NAMALWA (cell line): ENCODE measurements at places on chromosomes 7 and 10.

DNA sequence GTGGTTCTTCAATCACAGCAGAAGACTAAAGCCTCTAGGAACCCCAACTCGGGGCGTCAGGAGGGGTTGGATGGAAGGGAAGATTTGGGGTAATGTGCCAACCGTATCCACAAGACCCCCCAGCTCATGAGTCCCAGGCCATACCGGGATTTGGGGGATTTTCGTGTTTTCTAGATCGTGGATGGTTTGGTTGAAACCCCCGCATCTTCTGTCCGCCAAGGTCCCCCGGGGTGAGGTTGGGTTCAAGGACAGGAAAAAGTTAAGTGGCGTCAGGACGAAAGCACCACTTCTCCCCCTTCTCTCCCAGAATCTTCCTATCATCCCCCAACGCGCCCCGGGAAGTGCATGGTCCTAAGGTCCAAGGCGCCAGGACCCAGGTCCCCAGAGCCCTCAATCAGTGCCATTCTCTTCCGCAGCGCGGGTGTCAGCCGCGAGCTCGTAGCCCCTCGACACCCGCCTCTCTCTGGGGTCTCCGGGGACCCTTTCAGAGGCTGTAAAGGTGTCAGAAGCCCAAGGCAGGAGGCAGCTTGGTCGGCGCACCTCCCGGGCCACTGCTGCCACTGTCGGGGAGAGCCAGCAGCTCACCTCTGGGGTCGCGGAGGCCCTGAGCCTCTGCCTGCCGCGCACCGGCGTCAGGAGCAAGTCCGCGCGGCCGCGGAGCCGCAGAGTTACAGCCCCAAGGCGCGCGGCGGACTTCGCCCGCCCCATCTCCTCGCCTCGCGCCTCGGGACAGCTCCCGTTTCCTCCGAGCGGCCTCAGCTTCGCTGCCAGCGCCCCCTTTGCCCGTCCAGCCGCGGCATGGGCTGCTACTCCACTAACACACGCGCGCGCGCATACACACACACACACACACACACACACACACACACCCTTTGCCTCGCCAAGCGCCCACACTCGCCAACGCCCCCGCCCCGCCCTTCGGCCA lies 1.5 kb downstream of the MKX start:
- DNase-seq, result no peak

GRCh38 chr10:49257154-49257553 lies 41.8 kb upstream of the C10orf71 start:
- peak; percentile 17 for DNase-seq

GRCh38 chr7:123665157-123665556 lies 9.5 kb downstream of the LMOD2 start:
- no peak for DNase-seq

GRCh38 chr7:133904776-133905175 lies 222.4 kb upstream of the LRGUK start:
- DNase-seq, result no peak

DNA sequence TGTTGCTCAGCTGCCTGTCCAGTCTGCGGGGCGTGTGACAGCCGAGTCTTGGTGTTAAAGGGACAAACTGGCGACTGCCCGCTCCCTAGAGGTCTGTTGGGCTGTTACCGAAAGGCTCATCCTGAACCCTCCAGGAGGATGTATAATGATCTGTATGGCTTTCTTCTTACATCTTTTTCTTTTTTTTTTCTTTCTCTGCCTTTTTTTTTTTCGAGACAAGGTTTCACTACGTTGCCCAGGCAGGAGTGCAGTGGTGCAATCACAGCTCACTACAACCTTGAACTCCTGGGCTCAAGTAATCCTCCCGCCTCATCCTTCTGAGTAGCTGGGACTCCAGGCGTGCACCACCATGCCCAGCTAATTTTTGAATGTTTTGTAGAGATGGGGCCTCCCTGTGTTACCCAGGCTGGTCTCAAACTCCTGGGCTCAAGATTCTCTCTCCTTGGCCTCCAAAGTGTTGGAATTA lies 857 bp downstream of the INTS15 start:
- DNase-seq, result peak; percentile 62

DNA sequence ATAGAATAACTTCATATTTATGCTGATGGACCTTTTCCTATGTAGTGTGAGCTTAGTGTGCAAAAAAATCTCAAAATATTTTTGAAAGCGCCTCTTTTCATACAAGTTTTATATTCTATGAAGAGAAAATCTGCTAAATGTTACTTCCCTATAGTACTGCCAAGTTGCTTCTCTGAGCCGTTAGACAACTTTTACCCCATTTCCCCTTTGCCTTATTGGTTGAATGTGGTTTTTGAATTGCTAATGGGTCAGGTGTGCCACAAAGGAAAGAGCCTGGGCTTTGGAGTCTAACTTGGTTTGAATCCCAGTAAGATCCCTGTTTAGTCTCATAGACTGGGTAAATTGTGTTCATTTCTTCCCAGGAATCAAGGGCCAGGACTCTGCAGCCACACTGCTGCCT lies 261.5 kb downstream of the SNX10 start:
- no peak for DNase-seq

DNA sequence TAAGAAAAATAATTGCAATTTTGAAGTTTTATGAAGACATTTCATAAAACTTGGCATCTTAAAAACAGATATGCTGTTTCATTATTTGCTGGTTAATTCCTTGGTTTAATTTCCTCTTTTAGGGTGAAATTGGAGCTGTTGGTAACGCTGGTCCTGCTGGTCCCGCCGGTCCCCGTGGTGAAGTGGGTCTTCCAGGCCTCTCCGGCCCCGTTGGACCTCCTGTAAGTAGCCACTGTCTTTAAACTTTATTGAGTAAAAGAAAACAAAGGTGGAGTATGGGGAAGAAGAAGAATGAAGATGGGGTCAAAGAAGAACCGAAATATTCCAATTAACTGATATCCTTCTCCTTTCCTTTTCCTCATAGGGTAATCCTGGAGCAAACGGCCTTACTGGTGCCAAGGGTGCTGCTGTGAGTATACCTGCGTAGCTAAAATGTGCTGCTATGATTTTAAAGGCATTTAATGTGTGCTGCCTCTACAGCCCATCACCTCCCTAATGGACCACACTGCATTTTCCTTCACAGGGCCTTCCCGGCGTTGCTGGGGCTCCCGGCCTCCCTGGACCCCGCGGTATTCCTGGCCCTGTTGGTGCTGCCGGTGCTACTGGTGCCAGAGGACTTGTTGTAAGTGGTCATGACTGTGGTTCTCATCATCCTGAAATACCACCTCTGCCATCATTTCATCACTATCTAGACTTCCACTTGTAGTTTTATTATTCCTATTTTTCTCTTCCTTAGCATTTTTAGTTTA lies 14.7 kb downstream of the COL1A2 start:
- no peak for DNase-seq

DNA sequence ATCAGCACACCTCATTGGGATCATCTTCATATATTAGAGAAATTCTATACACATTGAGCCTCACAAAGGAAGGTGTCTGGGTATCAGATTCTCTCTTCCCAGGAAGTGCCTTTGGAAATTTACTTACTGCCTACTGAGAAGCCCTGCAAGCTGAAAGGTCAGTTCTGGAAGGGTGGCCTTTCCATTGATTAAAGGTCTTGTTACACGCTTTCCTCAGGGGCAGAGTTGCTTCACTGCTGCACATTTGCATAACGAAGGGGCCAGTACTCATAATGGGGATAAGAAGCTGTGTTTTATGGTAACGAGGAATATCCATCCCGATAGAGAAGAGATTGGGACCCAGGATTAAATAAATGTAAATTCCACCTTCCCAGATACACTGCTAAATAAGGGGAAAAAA lies 19.4 kb upstream of the IL15RA start:
- DNase-seq, result no peak

DNA sequence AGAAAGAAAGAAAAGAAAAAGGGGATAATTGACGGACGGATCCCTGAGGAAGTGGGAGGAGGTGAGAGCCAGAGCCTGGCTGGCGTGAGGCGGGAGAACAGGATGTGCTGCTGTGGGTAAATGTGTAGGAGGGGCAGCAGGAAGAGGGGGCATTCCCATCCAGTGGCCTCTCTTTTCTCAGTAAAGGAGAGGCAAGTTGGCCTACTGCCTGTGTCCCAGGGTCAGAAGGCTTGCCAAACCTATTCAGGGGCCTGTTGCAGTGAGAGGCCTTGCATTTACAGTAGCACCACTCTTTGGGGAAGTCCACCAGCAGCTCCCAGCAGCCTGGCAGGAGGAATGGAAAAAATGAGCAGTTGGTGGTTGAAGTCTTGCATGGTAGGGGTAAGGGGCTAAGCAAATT lies 26.6 kb upstream of the ASCC1 start:
- DNase-seq, result no peak

GRCh38 chr10:86423739-86424138 lies 57.1 kb upstream of the GRID1 start:
- no peak for DNase-seq

DNA sequence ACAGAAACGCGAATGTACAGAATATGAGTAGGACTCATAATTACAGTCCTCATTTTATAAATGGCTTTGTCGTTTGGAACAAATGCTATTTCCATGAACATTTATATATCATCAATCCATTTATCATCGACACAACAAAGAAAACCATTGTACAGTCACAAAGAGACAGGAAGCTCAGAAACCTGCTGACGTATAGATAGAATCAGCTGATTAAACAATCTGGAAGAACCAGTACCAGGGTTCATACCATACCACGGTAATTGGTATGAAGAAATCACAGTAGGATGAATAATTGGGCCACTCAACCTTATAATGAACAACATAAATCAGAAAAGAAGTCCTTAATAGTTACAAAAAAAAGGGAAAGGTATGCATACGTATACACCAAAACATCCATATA lies 295.0 kb downstream of the PARD3 start:
- no peak for DNase-seq

- DNase-seq, result peak; percentile 82
Observed at GRCh38 chr10:26737730-26738129, 40.2 kb downstream of the PDSS1 start.

- DNase-seq, result no peak
Observed at GRCh38 chr10:7117806-7118674, 292.8 kb downstream of the SFMBT2 start.

GRCh38 chr7:24987331-24987842 lies 7.4 kb upstream of the OSBPL3 start:
- DNase-seq, result no peak

- no peak for DNase-seq
Observed at GRCh38 chr10:20089879-20090278, 273.6 kb downstream of the PLXDC2 start.

- DNase-seq, result no peak
Observed at GRCh38 chr7:5005066-5005465, 40.6 kb upstream of the RBAK start.

GRCh38 chr10:120479506-120479905 lies 22.5 kb downstream of the PLPP4 start:
- no peak for DNase-seq

- no peak for DNase-seq
Observed at GRCh38 chr10:46198516-46198915, 88.3 kb upstream of the ANTXRL start.

- no peak for DNase-seq
Observed at GRCh38 chr7:36245684-36246299, 92.7 kb downstream of the EEPD1 start.

- DNase-seq, result no peak
Observed at GRCh38 chr7:116546054-116546453, 21.2 kb downstream of the CAV1 start.
